ENCODE measurements at places on chromosomes 7 and 10. TPM values are rescaled to one million over a fixed set of nuclear protein-coding genes. Genes with fewer than 3 reads are reported as not detected.
A peak's percentile ranks its signal among the peaks of the same experiment; 100 is the strongest.

The ACTL6B gene
- 58.7 TPM for total RNA-seq

The TUBB8 gene
- not detected for total RNA-seq

- no peak for DNase-seq
Observed at GRCh38 chr10:93471110-93471651, 11.0 kb downstream of the MYOF start.

DNA sequence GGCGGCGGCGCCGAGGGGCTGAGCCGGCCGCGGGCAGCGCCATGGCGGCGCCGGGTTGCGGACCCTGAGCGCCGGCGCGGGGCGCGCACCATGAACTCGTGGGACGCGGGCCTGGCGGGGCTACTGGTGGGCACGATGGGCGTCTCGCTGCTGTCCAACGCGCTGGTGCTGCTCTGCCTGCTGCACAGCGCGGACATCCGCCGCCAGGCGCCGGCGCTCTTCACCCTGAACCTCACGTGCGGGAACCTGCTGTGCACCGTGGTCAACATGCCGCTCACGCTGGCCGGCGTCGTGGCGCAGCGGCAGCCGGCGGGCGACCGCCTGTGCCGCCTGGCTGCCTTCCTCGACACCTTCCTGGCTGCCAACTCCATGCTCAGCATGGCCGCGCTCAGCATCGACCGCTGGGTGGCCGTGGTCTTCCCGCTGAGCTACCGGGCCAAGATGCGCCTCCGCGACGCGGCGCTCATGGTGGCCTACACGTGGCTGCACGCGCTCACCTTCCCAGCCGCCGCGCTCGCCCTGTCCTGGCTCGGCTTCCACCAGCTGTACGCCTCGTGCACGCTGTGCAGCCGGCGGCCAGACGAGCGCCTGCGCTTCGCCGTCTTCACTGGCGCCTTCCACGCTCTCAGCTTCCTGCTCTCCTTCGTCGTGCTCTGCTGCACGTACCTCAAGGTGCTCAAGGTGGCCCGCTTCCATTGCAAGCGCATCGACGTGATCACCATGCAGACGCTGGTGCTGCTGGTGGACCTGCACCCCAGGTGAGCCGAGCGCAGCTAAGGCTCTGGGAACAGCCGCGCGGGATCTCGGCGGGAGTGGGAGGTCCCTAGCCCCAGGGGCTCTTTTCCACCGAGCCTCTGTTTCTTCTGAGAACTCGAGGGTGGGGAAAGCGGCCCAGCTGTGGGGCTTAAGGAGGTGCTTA, at the start of gene GPR26:
Gene GPR26 (plus strand): TSS at position 38 of the 919 bp plus-strand sequence. CDS start 53 bp downstream, at position 91.
- no peak for DNase-seq

DNA sequence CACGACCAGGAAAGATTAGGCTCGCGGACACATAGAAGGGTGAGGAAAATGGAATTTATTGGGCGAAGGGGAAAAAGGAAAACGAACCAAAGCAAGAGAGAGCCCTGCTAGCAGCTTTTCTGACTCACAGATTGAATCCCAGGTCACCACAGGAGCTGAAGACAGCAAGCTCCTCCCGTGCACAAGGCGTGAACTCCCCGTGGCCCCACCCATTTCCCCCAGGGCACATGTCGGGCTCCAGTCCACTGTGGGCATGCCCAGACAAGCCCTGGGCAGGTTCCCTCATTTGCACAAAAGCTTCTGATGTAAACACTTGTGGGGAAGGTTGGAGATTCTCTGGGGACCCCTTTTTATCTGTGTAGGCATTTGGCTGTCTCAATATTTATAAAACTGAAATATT, 582.4 kb downstream of the SUGCT start:
- no peak for DNase-seq

DNA sequence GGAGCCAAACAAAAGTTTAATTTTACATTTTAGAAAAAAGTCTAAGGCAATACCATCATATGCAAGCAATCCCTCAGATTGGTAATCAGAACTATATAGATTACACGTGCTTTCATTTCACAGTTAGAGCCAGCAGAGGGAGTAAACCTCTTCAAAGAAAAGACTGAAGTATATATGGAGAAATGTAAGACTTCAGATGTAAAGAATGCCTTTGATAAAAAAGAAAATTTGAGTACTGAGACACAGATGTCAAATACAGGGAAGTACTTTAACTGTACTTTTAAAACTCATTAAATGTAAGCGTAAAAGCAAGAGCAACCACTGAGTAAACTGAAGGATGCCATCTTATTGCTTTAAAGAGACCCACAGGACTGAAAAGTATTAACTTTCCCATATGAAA, 101.4 kb upstream of the FAM133B start:
- peak; percentile 12 for DNase-seq

DNA sequence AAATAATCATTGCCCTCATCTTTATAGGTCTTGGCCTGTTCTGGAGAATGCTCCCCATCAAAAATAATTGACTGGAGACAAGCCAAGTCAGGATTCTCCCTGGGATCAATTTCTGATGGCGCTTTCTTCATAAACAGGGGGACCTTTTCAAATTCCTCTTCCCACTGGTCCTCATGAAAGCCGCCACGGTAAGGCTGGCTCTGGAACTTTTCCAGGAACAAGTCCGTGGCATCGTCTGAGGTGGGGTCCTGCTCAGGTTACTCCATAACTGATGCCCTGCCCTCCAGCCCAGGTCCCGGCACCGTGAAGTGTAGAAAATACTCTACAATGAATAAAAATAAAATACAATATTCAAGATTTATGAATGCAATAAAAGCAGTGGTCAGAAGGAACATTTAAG, 79.4 kb upstream of the IGFBP3 start:
- no peak for DNase-seq

DNA sequence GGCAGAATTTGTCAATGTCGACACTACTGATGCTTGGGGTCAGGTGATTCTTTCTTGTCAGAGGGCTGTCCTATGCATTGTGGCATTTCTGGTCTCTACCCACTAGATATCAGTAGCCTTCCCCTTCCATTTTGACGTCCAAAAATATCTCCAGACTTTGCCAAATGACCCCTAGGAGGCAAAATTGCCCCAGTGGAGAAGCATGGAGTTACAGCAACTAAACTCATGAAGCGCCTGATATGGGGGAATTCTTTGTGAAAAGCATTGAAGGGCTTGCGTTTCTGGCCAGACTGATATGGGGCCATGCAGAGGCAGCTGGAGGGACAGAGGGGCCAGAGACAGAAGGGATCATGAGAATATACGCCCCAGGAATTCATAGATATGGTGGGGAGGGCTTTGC, 43.6 kb downstream of the ADRB1 start:
- no peak for DNase-seq

DNA sequence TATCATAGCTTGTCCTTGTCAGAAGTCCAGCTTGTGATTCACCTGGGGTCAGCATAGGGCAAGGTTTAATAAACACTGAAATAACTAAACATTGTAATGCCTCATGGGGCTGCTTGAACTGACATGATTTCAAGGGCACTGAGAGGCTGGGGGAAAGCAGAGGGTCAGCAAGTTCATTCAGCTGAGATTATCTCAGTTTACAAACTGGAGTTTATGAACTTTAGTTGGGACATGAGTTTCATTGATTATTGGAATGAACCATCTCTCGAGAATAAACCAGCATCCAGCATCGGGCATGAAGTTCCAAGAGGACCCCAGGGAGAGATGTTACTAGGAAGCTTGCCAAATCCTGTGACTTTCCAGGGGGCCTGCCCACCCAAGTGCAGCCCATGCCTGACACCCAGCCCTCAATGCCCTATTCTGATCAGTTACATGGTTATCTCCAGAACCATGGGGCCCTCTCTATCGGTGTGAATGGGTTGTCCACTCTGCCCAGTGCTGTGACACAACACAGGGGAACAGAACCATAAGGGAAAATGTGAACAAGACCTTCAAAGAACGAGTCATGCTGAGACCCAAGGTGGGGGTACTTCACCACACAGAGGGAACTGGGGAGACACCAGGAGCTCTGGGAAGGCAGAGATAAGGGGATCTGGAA, 7.9 kb upstream of the CYP3A7 start:
- DNase-seq, result no peak

DNA sequence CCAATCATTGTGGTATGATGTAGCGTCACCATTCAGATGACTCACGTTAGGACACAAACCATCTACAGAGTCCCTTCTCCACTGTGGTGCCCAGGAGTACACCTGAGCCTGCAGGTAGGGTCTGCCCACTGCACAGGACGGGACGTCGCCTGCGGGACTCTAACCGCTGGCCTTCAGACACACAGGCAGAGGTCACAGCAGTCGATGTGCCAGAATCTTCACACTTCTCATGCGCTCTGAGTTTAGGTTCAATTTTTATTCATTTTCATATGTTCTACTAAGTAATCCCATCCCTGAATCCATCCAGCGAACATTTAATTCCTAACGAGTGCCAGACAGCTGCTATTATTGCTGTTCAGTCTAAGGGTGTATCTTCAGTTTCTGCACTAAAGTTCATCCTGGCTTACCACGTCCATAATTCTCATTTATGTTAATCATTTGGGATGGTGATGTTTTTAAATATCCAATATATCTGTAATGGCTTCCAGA, 73.3 kb downstream of the CXCL12 start:
- DNase-seq, result no peak

GRCh38 chr7:30349816-30350215, 65.4 kb downstream of the ZNRF2 start:
- DNase-seq, result no peak

GRCh38 chr10:7767209-7767608, 20.6 kb downstream of the KIN start:
- no peak for DNase-seq

- no peak for DNase-seq
Observed at GRCh38 chr7:46210467-46210866, 289.4 kb upstream of the IGFBP3 start.

All from cerebellum (tissue), 4 donors.